HuH-7 (cell line): ENCODE measurements at places on chromosomes 5 and 9.

DNA sequence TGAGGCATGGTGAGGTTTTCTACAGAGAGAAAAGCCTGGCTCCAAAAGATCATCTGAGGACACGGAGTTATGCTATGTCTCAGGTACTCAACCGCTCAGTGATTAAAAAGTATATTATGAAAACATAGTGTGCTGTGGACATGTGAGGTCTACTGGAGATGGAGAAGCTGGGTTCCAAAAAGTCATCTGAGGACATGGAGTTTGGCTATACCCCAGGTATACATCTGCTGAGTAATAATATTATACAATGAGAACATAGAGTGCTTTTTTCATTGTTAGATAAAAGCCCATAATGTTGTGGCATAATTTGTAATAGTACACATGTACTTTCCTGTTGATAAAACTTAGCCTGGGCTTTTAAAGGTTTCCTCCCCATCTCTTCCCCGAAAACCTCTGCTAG is 70.7 kb upstream of the SHISAL2B start:
- DNase-seq, result no peak

DNA sequence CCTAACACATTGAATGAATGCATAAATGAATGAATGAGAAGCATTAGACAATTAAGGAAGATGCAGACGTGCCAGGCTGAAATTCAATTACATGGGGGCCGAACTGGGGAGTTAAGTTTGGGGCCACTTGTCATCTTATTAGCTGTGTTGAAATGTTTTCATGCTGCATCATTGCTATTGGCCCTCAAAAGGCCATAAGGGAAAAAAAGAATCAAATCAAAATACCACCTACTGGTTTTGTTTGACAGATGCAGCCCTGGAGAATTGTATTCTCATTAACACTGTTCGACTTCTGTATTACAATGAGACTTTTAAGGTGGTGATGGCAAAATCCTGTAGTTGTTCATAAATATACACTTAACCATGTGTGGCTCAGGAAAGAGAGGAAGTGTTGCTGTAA is 38.4 kb downstream of the UBE2QL1 start:
- no peak for DNase-seq

DNA sequence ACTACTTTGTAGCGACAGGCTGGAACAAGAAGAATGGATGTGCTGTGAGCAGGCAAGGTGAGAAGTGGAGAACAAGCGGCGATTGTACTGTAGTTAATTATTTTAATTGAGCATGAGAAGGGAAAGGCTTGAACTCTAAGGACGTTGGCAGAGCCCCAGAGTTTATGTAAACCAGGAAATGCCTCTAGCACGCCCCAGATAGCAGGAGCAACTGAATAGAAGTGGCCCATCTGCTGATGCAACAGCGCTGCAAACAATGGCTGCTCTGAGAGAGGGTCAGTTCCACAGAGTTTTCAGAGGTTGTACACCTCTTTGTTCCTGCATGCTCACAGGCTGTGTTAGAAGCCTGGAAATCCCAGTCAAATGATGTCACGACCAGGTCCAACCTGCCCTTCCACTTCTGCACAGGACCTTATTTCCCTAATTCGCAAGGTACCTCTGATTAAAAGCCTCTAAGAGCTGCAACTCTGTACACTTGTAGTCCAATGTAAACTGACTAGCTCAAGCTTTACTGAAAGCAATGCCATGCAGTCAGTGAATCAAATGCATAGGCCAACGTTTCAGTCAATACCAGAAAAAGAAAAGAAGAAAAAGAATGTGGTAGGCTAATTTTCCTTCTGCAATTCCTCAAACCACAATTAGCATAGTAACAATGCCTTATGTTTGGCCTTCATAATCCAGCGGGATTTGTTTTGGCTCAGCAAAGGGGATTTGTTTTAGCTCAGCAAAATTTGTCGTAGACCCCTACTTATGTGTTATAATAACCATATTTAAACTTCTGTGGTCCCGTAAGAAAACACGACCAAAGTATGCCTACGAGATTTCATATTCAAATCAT is 119.6 kb upstream of the RETREG1 start:
- no peak for DNase-seq

GRCh38 chr9:4056187-4056586 is 243.7 kb downstream of the GLIS3 start:
- no peak for DNase-seq

DNA sequence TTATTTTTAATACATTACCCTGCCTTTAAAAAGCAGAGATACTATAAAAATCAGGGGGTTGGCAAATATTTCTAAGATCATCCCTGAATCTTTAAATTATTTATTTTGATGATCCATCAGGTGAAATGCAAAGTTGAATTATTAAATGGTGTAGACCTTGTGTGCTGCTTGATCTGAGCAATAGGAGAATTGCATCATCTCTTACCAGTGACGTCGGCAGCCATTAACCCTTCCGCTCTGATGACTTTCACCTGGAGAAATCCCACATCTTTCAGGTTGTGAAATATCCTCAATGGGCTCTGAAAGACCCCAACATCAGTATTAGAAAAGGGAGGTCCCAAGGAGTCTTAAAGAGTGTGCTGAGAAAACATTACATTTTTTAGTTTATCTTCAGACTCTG is 270.2 kb downstream of the SLF1 start:
- no peak for DNase-seq

DNA sequence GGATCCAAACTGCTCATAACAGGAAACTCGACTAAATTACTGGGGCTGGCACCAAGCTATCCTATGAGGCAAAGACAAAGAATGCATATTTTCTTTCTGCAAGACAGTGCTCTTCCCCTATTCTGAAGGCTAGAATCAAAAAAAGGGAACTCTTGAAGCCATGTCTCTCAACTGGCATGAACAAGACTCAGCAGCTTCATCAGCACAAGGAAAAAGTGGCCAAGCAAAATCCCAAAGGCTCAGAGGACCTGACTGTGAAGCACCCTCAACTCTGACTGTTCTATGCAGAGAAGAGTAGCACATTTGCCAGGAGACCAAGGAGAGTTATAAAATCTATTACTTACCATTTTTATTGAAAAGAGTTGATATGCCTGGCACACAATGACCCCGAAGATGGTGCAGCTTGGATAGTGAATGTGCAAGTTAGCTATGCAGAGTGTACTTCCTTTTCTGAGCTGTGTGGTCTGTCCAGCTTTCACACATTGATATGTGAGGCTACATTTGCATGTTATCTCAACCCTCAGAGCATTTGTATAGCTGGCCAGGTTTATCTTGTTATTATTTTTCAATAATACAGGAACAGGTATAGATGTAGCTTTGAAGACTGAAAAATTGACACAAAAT is 51.0 kb upstream of the FYB1 start:
- no peak for DNase-seq

DNA sequence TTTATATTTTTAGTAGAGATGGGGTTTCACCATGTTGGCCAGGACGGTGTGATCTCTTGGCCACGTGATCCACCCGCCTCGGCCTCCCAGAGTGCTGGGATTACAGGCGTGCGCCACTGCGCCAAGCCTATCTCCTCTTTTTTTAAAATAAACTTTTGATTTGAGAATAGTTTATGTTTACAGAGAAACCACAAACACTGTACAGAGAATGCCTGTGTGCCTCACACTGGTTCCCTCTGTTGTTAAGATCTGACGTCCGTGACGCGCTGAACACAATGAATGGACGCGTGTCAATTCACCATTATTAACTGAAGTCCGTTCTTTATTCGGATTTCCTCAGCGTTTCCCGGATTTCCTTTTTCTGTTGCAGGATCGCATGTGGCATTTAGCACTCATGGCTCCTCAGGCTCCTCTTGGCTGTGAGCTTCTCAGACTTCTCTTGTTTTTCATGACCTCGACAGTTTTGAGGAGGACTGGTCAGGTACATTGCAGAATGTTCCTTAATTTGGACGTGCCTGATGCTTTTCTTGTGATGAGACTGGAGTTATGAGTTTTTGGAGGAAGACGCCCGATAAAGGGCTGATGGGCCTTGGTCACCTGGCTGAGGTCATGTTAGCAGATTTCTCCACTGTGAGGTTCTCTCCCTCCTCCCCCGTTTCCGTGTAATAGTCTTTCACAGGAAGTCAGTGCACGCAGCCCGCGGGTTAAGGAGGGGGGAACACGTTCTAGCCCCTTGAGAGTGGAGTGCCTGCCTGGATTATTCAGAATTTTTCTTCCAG is 69.6 kb downstream of the ANKRD33B start:
- DNase-seq, result no peak

DNA sequence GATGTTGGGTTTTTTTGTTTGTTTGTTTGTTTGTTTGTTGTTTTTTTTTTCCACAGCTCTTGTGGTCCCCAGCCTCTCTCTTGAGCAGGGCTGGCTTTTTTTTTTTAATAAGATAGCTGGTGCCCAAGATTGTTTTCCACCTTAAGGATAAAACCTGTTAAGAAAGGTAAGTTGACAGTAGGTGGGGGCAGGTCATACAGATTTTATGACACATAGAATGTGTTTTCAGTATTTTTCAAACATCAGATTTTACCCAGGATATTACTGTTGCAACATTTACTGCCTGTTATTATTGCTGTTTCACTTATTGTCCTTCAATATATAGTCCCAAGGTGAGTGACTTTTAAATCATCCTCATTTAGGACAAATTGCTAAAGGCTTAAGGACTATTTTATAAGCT is 3.9 kb upstream of the IL7R start:
- no peak for DNase-seq

DNA sequence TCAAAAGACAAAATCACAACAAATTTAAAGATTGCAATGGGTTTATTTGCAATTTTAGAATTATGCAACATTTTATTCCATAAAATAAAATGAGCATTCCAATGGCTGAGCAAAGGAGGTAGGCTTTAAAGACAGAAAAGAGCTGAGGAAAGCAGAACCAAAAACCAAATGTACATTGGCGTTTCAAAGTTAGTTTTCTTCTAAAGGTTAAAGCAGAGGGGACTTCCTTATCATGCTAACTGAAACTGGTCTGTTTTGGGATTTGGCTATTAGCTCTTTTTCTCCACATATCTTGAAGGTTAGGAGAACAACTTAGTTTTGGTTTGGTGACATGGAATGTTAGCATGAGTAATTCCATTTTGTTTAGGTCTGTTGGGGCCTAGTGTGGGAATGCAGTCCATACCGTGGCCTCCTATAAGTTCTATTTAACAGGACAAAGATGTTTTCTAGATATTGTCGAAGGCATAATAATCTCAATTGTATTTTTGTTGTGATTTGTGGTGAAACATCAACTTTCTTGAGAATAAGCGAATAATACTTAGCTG is 20.3 kb downstream of the DCP2 start:
- no peak for DNase-seq

DNA sequence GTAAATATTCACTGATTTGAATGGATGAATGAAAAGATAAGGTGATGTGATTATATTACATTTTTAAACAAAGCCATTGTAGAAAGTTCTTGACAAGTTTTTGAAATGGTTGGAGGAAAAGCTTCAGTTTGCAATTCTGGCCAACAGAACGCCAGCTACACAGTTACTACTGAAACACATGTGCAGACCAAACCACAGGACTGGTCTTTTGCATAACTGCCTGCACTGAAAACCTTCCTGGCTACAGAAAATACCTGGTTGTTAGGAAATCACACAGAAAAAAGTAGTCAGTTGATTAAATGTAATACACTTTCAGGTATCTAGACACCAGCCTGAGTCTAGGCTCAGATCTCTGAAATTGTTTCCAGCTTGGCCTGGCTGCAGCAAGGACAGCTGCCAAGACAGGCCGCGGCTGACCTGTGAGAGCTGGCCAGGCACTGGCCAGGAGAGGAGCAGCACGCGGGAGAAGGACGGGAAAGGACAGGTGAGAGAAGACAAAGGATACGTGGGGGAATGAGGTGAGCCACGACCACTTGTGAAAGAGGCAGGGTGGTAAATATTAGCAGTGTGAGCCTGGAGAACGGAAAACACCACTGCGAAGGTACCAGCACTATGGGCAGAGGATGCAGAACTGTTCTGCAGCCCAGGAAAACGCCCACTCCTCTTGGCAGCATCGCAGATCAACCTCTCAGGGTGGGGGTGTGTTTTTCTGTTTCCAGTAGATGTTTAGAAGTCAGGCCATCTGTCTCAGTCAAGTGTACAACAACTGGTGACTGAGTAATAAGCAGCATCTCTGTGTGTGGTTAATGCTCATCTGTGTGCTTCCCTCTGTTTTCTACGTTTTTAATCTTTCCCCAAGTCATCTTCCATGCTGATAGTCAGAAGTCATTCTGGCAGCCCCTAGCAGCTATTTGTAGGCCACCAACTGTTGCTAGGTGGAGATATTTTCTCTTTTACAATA is 137.4 kb downstream of the SCAMP1 start:
- DNase-seq, result no peak

GRCh38 chr9:22237497-22238363 is 208.9 kb upstream of the DMRTA1 start:
- no peak for DNase-seq

DNA sequence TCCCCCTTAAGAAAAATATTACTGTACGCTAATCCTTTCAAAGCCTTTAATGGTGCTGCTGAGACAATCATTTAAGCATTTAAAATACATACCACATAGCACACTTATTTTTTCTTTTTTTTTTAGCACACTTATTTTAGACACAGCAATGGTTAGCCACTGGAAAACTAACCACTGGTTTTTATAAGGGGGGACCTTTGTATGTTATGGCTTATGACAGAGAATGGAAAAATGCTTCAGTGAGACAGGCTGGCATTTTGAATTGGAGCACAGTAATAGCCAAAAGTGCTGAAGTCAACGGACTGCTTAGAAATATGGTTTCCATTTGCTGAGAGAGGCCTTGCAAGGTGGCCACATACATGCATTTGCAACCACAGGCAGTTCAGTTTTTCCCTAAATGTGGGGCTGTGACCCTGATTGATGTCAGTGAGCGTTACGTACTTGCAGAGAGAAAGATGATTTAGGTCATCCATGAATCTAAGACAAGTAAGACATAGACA is 28.5 kb downstream of the AOPEP start:
- no peak for DNase-seq

- DNase-seq, result no peak
These were observed 238.7 kb upstream of the DAP start for GRCh38 chr5:10999714-11000113.

GRCh38 chr5:87400305-87400899 is 12.3 kb downstream of the CCNH start:
- no peak for DNase-seq

- DNase-seq, result no peak
These were observed 17.6 kb downstream of the FLT4 start for GRCh38 chr5:180631549-180632383.

- no peak for DNase-seq
These were observed 41.9 kb downstream of the CD180 start for GRCh38 chr5:67154556-67155206.

GRCh38 chr5:89246252-89246651 is 363.3 kb upstream of the MEF2C start:
- DNase-seq, result no peak

DNA sequence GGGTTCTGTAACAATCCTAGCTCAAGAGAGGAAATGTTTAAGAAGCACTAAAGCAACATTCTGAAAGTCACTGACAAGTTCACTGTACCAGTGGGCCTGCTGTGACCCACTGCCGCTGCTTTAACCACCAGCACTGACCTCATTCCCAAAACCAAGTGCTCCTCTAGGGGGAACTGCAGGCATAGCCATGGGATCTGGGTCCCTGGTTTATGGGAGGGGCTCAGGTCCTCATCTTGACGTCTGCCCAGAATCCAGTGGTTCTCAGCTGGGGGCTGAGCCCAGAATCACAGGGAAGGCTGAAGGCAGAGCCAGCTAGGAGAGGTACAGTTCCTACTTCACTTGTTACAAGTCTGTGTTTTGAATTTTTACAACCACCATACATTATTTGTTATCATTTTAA is 36.1 kb upstream of the SLC2A8 start:
- peak; percentile 62 for DNase-seq

GRCh38 chr9:84212982-84213381 is 127.6 kb downstream of the SLC28A3 start:
- DNase-seq, result no peak
